Mammary epithelial cell (primary cell): ENCODE measurements at places on chromosomes 3 and 15. TPM values are rescaled to one million over a fixed set of nuclear protein-coding genes. Genes with fewer than 3 reads are reported as not detected.

The BBS4 gene
- 11.0 and 12.9 TPM in 2 replicates for total RNA-seq

The LTK gene
- not detected for total RNA-seq

The RLBP1 gene
- not detected in 2 replicates for total RNA-seq

DNA sequence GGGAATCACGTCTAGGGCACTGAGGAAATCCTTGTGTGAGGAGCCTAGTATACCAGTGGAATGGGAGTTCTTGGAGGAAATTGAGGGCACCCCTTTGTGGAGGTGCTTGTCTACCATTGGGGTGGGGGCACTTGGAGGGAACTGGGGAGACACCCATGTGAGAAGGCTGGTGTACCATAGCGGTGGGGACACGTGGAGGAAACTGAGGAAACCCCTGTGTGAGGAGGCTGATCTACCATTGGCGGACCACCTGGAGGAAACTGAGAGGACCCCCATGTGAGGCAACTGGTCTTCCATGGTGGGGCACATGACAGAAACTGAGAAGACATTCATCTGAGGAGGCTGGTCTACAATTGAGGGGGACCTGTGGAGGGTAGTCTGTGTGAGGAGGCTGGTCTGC, 164.5 kb downstream of the FBLN2 start:
- no peak for DNase-seq

DNA sequence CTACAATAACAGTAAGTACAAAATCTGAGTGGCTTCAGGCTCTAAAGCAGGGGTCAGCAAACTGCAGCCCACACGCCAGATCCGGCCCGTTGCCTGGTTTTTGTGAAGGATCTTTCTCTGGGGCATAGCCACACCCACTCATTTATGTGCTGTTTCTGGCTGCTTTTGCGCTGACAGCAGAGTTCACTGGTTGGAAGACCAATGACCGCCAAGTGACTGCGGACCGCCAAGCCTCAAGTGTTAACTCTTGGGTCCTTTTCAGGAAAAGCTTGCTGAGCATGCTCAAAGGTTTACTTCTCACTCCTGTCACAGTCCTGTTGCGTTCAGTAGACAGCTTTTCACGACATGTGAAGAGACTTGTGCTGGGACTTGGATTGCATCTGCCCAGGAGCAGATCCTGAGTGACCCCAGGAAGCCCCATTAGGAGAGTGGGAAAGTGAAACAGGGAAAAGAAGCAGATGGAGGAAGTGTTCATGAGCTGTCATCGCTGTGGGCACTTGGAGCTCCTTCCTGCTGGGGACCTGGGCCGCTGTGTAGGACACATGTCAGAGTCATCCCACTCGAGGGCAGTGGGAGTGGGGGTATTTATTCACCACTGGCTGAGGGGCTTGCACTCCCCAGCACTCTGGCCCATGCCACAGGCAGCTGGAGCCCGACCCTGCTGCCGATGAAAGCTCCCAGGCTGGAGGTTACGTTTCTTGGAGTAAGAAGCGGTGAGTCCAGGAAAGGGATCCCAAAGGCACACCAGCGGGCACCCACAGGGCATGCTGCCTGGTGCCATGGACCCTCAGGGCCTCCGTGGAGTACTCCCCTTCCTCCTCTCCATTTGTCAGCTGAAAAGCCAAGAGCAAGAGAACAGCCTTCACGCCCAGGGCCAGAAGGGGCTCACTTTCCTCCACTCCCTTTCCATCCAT, 249.1 kb downstream of the PLCL2 start:
- DNase-seq: no peak

DNA sequence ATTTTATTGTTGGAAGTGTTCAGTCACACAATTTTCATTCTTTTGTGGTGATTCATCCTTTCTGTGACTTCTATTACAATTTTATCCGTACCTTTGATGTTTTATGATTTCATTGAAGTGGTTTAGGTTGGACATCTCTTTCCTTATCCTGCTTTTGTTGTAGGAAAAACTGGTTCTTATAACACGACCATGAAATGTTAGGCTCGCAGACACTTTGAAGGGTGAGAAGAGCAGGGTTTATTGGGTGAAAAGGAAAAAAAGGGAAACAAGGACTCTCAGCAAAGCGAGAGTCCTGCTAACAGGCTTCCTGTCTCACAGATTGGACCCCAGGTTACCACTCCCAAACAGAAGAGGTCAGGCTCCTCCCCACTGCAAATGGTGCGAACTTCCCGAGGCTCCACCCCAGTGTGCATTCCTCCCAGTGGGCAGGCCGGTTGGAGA, 257.4 kb downstream of the STXBP5L start:
- no peak for DNase-seq

DNA sequence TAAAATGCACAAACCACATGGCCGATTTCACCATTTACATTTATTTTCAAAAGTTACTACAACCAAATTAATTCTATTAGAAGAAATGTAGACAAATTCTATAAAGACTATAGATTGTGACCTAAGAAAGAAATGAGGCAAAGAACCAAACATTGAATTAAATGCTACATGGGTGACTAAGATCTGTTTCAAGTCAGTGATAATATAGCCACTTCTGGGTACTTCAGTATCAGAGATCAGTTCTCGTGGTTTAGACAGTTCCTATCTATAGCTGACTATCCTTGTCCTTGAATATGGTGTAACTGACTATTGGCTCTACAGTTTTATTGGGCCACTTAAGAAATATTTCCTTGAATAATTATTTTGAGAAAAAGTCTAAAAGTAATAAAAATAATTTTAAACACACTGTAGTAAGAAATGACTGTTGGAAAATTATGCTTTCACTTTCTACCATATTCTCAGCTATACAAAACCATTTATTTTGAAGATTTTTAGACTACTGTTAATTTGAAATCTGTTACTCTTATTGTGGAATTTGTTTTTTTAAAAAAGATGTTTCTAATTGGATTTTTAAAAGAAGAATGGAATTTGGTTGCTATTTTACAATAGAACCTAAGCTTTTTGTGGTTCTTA, 14.1 kb downstream of the KCNMB3 start:
- DNase-seq: no peak

- DNase-seq: no peak
These were observed 82.3 kb upstream of the AGTR1 start for GRCh38 chr3:148615382-148615781.
